ENCODE measurements at places on chromosomes 11 and 22.

DNA sequence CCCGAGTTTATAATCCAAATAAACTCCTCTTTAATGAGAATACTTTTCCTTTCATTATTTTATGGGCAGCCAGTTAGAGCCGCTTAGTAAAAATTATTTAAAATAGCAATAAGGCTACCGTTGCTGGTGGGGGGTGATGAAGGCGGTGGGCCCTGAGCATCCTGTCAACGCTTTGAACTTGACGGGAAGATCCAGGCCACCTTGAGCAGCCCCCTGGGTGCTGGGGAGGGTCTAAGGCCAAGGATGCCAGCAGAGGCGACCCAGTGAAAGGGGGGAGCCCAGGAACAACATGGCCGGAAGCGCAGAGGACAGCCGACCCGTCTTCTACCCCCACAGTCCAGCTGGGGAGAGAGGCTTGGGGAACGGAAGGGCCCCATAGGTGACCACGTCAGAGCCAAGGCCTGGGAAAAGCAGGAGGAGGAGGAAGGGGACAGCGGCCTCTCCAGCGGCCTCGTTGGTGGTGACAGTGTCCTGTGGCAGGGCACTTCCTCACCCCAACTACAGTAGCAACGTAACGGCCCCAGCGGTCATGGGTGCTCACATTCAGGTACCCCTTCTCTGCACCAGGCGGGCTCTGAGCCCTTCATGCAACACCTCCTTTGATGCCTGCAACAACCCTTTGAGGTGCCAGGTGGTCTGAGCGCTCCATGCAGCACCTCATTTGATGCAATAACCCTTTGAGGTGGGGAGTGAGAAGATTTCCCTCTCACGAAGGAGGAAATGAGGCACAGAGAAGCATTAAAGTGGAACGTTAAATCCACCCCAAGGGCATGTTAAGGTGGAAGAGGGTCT is 695.3 kb downstream of the TBC1D22A start:
- no peak for DNase-seq

GRCh38 chr11:70089631-70090030 is 11.5 kb downstream of the ANO1 start:
- DNase-seq, result no peak

DNA sequence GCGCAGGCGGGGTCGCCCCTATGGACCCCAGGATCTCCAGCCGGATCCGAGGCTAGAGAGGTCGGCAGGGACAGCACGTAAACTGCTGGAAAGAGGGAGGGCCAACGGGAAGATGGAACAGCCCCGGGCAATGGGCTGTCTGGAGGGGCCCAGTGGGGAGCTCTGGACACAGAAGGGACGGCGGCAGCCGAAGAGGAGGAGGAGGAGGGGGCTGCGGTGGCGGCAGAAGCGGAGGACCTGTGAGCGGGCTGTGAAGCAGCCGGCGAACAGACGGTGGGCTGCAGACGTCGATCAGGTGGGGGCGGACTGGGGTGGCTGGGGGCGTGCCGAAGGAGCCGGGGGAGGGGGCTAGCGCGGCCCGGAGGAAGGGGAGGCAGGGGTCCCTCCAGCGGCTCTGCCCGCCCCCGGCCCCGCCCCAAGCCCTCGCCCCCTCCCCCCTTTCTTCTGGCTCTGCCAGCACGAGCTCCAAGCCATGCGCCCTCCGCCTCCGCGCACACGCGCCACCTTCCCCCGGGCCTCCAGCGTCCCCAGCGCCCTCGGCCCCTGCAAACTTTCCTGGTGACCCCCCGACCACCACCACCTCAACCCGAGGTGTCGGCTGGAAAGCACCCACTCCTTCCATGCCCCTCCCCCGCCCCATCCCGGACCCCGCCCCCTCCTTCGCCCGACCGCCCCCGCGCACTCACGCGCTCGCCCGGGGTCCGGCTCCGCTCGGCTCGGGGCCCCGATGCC is 432 bp downstream of the TNKS1BP1 start:
- peak; percentile 91 for DNase-seq

GRCh38 chr11:20162824-20163782 is 2.8 kb upstream of the DBX1 start:
- peak; percentile 89 for DNase-seq

- peak; percentile 81 for DNase-seq
These were observed 328.3 kb upstream of the NARS2 start for GRCh38 chr11:78902771-78903507.

- no peak for DNase-seq
These were observed 56.3 kb downstream of the MTNR1B start for GRCh38 chr11:93025558-93026255.

GRCh38 chr11:76792505-76793264 is 9.5 kb downstream of the TSKU start:
- DNase-seq, result peak; percentile 39

DNA sequence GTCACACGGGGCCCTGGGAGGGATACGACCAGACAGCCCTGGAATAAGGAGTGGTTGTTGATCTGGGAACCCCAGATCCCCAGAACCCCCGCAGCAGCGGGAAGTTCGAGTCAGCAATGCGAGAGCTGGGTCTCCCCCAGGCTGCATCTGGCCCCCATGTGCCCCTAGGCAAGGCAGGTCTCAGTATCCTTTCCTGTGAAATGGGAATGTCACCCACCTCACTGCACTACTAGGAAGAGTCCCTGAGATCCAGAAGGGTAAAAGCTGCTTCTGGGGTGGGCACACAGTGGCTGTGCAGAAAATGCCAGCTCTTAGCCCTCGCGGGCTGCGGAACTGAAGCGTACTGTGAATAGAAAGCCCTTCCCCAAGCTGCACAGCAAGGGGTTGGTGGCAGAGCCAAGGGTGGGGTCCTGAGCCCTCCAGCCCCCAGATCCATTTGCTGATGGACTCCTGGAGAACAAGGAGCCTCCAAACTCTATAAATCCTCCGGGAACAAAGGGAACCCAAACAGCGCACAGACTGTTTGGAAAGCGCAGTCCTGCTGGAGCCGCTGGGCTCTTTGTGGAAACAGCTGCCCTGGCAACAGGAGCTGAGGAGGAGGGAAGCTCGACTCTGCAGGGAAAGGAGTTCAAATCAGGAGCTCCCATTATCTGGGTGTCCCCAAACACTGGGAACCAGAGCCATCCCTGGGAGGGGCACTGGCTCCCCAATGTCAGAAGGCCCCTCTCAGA is 68.2 kb upstream of the SHISAL1 start:
- DNase-seq, result peak; percentile 36

DNA sequence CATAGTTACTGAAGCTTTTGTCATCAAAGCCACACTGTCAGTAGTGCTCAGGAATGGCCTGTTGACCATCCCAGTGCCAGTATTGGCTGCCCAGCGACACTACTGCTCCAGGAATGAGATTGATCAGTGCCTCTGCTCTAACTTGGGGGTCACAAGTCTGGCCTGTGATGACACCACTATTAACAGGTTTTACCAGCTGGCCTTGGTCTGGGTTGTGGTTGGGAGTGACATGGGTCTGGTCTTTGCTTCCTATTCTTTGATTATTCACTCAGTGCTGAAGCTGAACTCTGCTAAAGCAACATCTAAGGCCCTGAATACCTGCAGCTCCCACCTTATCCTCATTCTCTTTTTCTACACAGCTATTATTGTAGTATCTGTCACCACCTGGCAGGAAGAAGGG is 21.5 kb downstream of the OR56B4 start:
- no peak for DNase-seq

DNA sequence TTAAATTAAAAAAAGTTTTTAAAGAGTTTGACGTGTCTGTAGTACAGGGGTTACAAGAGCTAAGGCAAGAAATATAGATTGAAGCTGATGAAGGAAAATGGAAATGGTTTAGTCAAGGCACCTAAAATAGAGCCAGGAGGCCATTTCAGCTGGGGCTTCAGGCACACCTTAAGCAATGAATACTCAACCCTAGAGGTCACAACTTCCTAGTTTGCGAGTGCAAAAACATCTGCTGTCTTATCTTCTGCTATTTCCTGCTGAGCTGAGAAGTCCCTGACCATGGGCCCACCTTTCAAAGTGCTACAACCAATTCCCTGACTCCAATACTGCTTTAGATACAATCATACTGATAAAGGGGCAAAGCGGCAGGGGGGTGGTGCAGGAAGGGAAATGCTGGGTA is 87.4 kb downstream of the DLG2 start:
- peak; percentile 61 for DNase-seq

GRCh38 chr11:16857186-16857585 is 118.7 kb downstream of the C11orf58 start:
- peak; percentile 71 for DNase-seq

DNA sequence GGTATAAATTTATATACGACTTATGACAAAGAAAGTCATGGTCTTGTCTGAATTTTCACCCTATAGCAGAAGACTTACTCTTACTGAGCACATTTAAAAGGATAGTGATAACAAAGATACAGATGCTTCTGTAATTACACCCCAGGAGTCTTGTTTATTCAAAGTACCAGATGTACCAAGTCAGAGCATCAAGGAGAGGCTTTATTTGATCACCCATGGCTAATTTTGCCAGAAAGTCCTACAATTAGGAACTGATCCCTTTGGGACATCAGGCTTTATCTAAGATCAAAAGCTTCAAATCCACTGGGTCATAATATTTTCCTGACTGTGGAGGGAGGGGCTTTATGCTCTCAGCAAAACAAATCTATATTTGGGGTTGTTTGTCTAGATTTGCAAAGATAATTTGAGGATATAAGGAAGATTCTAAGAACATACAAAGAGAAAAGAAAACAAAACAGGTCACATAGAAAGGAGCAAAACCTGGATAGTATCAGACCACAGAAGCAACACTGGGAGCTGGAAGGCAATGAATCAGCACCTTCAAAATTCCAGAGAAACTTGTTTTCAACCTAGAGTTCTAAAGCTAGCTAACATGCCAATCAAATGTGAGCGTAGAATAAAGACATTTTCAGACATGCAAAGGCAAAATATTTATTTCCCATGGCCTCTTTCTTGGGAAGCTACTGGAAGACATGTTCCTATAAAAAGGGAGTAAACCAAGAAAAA is 124.8 kb upstream of the CSNK2A3 start:
- DNase-seq, result no peak

- DNase-seq, result no peak
These were observed at the start of gene KRTAP5-10 for GRCh38 chr11:71565263-71565662. TSS of gene KRTAP5-10 (plus strand) at chr11:71565563. CDS start at chr11:71565588, 25 bp downstream.

GRCh38 chr11:72850832-72851231 is 36.6 kb downstream of the ATG16L2 start:
- no peak for DNase-seq

- DNase-seq, result peak; percentile 50
These were observed 2.0 kb downstream of the NHERF4 start for GRCh38 chr11:119187123-119187892.

DNA sequence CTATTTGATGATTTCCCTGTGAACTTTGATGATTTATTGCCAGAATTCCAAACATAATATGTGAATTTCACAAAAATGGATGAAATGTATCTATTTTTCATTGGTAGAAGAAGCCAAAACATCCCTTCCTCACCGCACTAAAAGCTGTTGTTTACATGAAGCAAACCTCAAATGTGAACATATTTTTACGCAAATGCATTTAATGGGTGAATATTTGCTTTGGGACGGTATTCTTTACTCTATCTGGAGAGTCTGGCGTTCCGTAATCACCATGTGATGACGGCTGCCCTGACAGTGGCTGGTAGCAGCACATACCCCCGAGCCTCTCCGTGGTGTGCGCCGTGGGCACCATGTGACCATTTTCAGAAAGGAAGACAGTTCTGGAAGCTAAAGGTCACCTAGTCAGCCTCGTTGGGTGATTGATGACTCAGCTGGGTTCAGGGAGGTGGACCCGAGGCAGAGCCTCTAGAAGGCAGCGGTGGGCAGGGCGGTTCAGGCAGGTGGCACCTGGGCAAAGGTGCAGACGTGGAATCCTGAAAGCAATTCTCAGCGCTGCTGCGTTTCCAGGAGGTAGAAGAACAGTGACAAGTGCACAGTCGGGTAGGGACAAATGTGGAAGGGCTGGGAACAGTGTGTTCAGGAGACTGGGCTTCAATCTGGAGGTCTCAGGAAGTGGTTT is 45.3 kb downstream of the PPARA start:
- DNase-seq, result no peak

DNA sequence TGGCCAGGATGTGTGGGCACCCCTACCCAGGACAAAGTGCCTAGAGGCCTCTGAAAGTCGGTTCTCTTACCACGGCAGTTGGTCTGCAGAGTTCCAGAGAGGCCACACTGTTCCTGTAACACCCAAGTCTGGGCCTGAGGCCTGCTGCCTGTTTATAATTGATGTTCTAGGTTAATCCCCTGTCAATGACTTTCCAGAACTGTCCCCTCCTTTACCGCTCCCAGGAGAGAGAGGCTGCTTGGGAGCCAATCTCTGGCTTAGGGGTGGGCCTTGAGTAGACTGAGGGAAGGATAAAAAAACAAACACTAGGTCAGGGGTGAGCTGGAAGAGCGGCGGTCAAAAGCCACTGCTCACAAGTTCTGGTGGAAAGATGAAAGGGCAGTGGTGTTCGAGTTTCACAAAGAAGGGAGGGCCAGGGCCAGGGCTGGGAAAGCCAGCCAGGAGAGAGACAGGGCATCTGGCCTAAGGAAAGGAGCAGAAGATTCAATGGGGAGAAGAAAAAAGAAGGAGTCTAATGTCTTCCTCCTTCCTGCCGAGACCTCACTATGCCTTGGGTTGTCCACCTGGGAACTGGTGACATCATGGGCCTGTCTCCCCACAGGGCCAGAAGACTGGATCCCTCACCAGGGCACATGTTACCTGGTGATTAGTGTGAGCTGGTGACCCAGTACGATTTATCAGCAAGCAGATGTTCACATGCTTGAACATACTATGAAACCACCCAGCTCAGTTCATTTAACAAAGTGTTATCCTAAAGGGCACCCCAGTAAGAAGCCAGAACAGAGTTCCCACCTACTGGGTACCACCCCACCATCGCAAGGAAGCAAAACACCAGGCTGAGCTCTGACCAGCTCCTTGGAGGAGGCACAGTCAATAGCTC is 50.2 kb downstream of the PC start:
- no peak for DNase-seq

DNA sequence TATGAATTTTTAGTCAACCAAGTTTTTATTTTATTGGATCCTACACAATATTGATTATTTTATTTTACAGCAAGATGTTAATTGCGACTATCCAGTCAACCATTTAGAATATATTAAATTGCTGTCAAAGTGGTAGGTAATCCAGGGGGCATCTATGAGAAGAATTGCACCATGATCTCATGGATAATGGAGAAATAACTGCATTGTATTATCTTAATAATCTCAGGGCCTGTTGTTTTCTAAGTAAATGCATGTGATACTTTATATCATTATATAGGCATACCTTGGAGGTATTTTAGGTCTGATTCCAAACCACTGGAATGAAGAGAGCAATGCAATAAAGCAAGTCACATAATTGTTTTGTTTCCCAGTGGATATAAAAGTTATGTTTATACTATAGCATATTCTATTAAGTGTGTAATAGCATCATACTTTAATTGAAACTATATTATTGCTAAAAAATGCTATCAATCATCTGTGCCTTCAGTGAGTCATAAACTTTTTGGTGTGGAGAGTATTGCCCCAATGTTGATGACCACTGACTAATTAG is 595.4 kb upstream of the CHORDC1 start:
- DNase-seq, result no peak

GRCh38 chr22:21010426-21011113 is 4.4 kb upstream of the P2RX6 start:
- peak; percentile 61 for DNase-seq

GRCh38 chr11:85407648-85408047 is 219.5 kb downstream of the DLG2 start:
- no peak for DNase-seq

- DNase-seq, result no peak
These were observed 9.1 kb downstream of the DENND6B start for GRCh38 chr22:50317674-50318073.

GRCh38 chr11:47373876-47374719 is 4.2 kb downstream of the SPI1 start:
- DNase-seq, result peak; percentile 96

Data from endodermal cell (in vitro differentiated cells).